ENCODE measurements at places on chromosomes 12 and 14.

DNA sequence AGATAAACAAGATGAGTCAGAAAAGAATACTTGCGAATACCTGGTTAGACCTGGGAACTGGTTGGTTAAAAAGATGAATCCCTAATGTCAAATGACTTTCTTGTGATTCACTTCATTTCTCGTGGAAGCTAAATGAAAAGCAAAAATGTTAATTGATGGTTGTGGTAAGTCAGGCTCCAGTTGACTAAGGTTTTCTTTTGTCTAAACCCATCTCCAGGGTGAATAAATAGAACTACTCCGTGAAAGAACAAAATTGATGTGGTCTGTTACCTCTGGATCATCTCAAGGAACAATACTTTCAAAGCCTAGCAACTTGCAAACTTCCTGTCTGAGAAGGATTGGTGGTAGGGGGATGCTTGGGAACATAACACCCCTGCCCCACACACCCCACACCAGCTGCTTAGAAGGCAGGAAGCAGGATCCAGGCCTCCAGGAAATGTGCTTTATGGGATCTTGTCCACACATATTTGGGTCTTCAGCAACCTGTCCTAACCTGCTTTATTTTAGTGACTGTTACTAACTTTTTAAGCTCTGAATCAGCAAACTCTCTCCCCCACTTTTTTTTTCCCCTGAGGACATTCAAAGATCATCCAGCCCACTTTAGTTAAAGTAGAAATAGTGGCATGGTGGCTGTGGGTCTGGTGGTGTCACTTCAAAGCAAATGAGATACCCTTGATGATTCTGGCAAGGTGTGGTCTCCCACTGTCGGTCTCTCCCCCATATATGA lies 60.4 kb upstream of the PTHLH start:
- DNase-seq = no peak

GRCh38 chr12:92540782-92541423 lies 161.9 kb upstream of the PLEKHG7 start:
- no peak for DNase-seq

GRCh38 chr12:77120156-77121085 lies 55.1 kb upstream of the E2F7 start:
- no peak for DNase-seq

GRCh38 chr14:63747846-63748245 lies 20.0 kb upstream of the SGPP1 start:
- no peak for DNase-seq

- no peak for DNase-seq
Measured at GRCh38 chr14:104335611-104336010, 197.2 kb downstream of the KIF26A start.

DNA sequence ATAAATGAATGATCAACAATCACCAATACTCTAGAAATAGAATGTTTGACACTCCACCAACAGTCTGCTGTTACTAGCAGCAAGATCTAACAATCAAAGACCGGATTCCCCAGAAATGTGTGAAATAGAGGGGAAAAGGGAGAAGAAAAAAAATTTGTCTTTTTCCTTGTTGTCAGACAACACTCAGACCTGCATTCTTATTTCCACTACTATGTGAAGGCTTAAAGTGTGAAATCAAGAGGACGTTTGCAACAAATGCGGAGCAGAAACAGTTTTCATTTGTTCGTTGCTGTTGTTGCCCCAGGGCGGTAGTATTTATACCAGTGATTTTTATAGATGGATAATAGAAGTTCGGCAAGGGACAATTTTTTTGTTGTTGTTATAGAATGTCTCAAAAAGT lies 9.2 kb downstream of the NKX2-1 start:
- no peak for DNase-seq

- DNase-seq = no peak
Measured at GRCh38 chr12:4780641-4781611, 60.7 kb downstream of the GALNT8 start.

GRCh38 chr14:50943943-50944646 lies at the start of gene PYGL:
PYGL (minus strand) TSS chr14:50944483; CDS start chr14:50944403, 80 bp downstream.
- peak; percentile 23 for DNase-seq

DNA sequence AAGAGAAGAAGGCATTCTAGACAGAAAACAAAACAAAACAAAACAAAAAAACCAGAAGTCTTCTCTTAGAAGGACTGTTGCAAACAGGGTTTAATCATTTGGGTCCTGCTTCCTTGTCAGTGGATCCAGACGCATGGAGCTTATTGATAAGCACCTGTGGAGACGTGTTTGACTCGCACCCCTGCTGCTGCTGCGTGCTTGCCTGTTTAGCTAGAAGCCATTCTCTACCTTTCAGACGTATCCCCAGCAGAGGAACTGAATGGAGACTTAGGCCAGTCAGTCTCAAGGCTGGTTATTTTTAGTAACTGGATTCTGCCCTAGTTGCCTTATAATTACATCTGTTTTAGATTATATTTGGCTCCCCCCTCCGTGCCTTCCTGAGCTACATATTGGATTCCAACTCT lies 186.1 kb upstream of the EEA1 start:
- no peak for DNase-seq

DNA sequence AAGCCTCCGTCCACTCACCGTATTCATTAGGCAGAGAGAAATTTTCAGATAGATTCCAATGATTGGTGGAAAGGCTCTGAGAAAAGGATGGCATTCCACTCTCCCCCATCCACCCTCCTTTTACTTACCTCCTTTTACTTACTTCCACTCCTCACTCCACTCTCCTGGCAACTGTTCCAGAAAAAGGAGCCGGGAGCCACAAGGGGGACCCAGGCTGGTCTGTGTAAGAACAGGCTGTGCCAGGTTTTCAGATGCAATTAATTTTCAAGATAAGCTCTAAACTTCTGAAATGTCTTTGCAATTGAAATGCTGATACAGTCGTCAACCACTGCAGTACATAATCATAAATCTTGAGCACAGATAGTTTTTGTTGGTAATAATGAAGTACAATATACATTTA lies 248.8 kb downstream of the ANO6 start:
- DNase-seq = no peak

- no peak for DNase-seq
Measured at GRCh38 chr12:113582521-113583218, 111.0 kb upstream of the LHX5 start.

DNA sequence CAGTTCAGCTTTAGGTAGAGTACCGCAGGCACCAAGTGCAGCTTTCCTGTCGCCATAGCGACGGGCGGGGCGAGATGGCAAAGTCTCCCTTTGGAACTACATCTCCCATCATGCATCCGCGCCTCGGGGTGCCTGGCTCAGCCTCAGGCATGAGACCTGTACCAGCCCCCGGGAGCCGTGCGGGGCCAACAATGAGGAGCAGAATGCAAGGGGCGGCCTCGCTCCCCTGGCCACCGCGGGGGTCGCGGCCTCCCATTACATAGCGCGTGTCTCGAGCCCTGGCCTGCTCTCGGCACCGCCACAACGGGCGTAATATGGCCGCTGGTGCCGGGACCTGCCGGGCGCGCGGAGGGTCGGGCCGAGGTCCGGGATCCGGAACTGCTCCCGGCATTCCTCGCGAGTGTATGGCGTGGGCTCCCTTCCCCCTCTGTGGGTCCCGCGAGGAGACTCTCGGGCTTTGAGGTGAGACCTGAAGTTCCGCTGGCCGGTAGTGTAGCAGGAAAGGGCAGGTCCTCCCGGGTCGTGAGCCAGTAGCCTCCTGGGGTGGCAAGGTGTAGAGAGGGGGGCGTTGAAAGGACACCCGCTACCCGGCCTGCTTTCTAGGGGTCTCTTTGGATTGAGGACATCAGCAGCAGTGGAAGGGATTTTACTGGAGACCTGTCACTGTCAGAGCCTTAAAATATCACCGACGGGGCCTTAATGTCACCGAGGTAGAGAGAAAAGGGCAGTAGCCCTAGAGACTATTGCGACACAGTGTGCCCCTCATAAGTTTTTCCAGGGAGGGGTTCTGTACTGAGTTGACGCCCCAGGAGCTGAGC lies at the start of gene THTPA:
TSS of gene THTPA (plus strand) at position 390 of the 818 bp plus-strand sequence. CDS start 487 bp downstream, outside the sequence.
- DNase-seq = peak; percentile 87

GRCh38 chr14:93797536-93797935 lies 9.3 kb upstream of the PRIMA1 start:
- no peak for DNase-seq

- DNase-seq = no peak
Measured at GRCh38 chr12:119012179-119012578, 30.8 kb downstream of the SRRM4 start.

DNA sequence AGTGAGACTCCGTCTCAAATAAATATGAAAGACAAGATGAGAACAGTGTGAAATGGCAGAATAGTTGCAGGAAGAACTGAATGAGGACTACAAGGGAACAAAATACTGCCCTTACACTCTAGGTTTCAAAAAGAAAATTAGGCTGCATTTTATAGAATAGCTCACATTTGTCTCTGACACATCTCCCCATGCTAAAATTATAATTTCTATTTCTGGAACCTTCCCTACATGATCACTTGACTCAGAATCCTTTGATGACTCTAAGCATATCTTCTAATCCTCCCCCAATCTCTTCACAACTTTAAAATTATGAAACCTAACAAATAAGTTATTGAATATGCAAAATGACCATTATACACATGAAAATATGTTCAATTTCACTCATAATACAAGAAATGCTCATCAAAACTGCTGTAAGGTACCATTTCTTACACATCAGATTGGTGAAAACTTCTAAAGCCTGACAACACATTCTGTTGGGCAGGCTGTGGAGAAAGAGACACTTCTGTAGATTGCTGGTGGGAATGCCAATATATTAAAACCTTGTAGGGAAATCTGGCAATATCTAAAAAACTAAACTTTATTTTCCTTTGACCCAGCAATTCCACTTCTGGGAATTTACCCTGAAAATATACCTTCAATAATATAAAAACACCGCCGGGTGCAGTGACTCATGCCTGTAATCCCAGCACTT lies 4.3 kb upstream of the HIGD1C start:
- DNase-seq = no peak

GRCh38 chr12:70581208-70581607 lies 56.0 kb downstream of the PTPRB start:
- DNase-seq = no peak

DNA sequence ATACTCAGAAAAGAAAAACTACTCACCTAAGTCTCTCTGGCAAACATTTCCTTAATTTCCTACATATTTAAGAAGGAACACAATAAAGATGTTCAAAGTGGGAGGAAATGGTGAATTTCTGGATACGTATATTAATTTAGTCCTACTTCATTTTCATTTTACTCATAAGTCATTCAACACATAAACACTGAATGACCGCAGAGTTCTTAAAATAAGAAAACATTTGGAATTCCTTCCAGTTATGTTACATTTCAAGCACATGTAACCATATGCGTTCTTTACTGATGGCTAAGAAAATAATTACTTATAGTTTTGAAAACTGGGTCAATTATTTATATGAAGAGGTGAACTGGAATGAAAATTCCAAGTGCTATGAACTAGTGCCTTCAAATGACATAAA lies 409.3 kb downstream of the BCAT1 start:
- no peak for DNase-seq

- DNase-seq = no peak
Measured at GRCh38 chr12:111453071-111453989, 47.6 kb downstream of the SH2B3 start.

DNA sequence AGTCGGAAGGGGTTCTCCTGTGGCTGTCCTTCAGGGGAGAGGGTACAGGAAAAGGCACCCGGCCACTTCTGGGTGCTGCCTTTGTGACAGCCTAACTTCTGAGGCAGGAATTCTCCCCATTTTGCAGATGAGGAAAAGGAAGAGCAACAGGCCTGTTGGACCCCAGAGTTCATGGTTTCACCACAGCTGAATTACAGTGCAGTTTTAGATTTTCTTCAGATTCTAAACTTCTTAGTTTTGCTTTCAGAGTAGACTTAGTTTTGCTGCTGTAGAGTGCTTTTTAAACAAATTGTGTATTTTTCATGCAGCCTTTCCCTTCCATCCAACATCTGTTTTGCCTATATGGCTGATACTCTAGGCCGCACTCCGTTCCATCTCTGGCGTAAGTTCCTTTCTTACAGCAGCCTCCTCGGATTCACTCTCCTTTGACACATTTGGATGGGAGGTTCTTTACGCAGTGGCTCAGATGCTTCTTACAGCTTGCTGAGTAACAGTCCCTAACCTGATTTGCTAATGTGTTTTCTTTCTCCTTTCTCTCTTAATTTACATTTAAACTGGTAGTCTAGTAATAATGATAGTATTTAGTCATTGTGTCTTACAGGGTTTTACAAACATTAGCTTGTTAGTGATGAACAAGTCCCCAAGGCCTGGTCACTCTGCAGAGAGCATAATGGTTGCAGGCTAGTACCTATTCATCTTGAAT lies 7.8 kb downstream of the TRAF3 start:
- DNase-seq = no peak

DNA sequence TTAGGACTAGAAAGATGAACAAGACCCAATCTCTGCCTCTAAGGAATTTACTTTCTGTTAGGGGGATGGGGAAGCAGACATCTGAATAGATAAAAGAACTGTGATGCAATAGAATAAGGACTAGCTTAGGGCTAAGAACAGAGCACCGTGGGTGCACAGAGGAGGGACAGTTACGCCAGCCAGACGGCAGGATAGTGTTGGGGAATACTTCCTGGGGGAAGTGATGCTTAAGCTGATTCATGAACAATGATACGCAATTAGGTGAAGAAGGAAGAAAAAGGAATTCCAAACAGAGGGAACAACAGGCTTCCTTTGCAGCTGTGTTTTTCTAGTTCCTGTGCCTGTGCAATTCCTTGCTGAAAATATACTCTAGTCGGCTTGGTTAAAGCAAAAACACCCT lies 501.1 kb downstream of the APAF1 start:
- DNase-seq = no peak

DNA sequence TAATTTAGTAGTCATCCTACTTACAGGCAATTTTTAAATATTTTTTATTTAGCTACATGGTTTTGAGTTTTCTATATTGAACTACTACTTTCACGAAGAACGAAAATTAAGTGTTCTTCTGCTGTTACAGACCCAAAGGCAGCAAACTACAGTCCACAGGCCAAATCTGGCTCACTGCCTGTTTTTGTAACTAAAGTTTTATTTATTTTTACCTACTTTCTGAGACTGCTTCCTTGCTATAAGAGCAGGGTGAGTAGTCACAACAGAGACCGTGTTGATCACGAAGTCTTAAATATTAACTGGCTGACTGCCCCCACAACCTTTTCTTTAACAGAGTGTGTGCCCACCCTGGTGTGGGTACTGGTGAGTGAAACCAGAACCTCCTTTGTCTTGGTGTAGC lies 11.6 kb downstream of the RBM19 start:
- DNase-seq = no peak

DNA sequence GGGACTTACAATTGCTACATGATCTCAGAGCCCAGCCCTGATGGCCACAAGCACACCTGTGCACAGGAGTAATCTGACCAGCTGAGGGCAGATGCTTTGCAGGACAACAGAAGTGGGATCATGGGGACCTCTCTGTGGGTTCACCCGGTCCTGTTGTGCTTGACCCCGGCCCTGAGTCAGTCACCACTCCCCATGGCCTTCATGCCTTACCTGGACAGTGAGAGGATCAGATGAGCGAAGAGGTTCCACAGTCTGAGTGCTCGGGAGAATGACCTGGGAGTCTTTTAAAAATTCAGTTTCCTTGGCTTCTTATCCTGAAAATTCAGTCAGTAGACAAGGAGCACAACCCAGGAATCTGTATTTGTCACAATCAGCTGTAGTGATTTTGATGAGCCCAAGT lies 88.1 kb downstream of the NTF3 start:
- DNase-seq = no peak

- DNase-seq = no peak
Measured at GRCh38 chr12:59946635-59947034, 350.8 kb downstream of the SLC16A7 start.
